ENCODE measurements at places on chromosomes 1 and 21.

DNA sequence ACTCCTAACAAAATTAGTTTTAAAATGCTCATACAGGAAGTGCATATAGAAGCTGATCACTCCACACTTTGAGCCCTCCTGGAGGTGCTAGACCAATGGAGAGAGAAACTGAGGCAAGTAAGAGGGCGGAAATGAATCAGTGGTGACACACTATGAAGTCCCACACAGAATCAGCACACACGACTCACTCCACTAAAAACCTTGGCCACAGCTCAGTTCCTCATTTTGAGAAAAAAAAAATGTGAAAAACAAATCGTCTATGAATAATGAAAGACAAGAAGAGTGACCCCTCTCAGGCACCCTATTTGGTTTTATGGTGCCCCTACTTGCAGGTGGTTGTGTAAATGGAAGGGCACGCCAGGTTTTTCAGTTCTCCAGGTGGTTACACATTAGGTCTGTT, 675.1 kb upstream of the BRINP3 start:
- DNase-seq: no peak

- no peak for DNase-seq
Measured at GRCh38 chr1:65508051-65508450, 87.6 kb downstream of the LEPR start.

- no peak for DNase-seq
Measured at GRCh38 chr1:61227857-61228550, 145.6 kb downstream of the NFIA start.

DNA sequence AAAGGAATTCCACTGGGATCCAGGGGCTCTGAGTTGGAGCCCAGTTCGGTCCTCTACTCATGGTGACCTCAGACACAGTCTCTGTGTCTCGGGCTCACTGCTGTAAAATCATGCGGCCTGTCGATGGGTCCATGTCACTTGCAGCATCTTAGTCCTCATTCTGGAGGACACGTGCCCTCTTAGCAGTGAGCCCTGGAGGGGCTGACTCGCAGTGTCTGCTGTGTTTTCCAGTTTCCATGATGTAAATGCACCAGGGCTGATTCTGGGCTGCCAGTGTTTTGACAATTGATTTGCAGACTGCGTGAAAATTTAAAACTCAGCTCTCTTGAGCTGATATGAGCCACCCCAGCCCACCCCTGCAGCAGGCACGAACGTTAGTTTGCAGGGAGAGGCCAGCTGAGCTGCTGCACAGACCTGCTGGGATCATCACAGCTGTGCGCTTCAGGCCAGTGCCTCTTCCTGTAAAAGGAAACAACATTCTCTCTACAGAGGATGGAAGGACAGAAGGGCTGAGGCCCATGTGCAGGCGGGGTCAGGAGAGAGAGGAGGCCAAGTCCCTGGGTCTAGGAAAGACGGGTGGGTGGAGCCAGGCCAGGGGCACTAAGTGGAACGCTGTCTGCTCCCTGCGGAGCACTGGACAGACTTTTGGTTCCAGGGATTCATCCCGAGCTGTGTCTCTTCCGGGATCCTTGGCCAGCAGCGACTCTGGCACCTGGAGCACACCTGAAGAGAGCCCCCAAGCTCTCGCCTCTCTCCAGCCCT, 42.6 kb downstream of the RSPH1 start:
- DNase-seq: no peak

DNA sequence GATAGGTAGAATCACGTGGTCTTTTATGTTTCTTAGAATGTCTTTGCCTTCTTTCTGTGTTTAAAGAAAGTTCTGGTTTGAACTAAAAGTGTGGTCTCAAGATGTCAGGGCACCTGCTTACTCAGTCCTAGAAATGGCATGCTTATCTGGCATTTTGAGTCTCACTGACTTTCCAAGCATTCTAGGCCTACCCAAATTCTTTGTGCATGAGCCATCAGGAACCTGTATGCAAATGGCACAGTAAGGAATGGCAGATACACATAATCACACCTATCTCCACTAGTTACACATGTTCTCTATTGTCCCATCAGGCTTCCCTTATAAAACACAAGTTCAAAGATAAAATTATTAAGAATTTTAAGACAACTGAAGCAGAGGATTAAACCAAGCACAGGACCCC, 29.5 kb upstream of the CLCA4 start:
- no peak for DNase-seq

- no peak for DNase-seq
Measured at GRCh38 chr1:22364326-22364650, 87.4 kb upstream of the ZBTB40 start.

GRCh38 chr1:151277249-151277648, 4.8 kb upstream of the ZNF687 start:
- no peak for DNase-seq

DNA sequence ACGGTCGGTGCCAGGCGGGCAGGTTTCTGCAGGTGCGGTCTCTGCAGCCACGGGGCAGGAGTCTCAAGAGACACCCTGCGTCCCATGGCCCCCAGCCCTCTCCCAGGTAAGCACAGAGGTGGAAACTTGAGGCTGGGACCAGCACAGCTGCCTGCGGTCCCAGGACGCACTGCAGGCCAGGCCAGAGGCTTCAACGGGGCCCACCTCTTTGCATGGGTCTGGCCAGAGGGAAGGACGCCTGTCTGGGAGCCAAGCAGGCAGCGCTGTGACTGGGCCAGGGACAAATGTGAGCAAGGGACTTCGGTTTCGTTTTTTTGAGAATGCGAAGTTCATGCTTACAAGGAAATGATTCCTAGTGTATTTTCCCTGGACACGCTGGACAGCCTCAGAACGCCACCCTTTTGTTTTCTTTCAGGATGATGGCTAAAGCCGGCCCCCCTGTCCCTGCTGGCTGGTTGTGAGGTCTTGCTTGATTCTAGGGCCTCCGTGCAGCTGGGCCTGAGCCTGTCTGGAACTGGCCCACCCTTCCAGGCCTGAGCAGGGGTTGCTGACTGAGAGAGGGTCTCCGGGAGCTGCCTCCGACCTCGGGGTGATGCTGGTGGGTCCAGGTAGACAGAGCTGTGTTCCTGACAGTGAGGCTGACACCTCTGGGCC, 38.3 kb downstream of the MORN1 start:
- no peak for DNase-seq

GRCh38 chr1:92949937-92950817, 11.1 kb downstream of the DIPK1A start:
- DNase-seq: no peak

GRCh38 chr1:71778940-71779339, 503.4 kb downstream of the NEGR1 start:
- DNase-seq: no peak

DNA sequence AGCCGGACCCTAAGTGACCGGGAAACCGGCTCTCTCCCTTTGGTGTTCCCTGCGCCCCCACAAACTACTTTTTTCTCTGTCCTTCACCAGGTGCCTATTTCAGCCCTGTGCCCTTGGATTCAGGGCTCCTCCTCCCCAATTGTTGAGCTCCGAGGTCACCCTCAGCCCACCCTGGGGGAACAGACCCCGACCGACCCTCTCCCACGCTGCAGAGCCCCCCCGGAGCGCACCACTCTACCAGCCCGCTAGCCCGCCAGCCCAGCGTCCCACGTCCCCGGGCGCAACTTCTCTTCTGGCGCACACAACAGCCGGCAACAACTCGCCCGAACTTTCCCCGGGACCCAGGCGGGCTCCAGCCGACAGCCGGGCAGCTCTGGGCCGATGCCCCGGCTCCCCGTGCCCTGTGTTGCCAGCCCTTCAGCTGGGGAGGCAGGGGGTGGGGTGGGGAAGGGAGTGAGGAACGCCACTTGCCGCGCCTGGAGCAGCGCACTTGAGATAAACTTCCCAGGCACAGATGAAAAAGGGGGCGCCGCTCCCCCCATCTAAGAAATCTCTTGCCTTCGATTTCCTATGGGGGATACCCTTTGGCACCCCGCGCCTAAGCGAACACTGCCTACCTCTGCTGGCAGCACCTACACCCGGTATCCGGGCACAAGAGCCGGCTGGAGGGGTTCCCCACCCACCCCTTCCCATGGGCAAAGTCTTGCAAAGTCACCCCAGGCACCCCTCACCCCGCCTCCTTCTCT, 997 bp downstream of the CASZ1 start:
- DNase-seq: no peak

- no peak for DNase-seq
Measured at GRCh38 chr1:213050745-213051126, 305 bp upstream of the RPS6KC1 start.

- DNase-seq: no peak
Measured at GRCh38 chr1:204450461-204451257, 39.0 kb upstream of the PPP1R15B start.

DNA sequence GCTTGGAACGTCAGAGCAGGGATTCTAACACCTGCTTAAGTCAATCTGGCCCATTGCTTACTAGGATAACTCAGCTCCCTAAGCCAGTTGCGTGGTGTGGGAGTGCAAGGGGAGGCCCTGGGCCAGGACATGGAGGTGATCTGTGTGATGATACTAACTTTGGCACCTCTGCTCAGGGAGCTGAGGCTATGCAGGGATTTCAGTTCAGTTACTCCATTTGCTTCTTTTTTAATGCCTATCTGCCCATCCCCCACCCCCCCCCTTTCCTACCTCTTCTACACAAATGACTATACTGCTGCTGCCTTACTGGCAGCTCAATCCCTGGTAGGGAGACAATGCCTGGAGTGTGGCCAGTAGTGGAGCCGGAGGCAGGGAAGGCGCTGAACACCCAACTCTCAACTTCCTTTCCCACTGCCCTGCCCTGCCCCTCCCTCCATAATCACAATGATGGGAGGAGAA, 19.5 kb downstream of the INKA2 start:
- no peak for DNase-seq

DNA sequence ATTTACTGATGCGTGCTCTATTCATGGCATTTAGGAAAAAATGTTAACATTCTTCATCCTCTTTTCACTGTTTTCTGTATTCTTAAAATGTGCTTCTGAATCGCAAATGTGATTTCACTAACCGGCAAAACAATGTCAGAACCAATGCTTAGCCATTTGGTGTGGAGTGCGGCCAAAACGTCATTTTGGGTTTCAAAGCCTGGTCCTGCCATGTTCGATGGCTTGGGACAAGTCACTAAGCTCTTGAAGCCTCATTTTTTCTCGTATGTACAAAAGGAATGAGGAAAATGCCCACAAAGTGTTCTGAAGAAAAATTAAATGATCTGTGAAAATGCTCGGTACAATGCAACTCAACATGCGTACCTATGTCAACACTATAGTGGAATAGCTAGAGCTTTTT, 175.3 kb downstream of the APP start:
- DNase-seq: no peak

GRCh38 chr1:229133151-229133550, 137.8 kb upstream of the RAB4A start:
- DNase-seq: no peak

- no peak for DNase-seq
Measured at GRCh38 chr1:67773462-67773861, 59.8 kb downstream of the GNG12 start.

GRCh38 chr1:225617479-225617878, 35.4 kb downstream of the ENAH start:
- no peak for DNase-seq

DNA sequence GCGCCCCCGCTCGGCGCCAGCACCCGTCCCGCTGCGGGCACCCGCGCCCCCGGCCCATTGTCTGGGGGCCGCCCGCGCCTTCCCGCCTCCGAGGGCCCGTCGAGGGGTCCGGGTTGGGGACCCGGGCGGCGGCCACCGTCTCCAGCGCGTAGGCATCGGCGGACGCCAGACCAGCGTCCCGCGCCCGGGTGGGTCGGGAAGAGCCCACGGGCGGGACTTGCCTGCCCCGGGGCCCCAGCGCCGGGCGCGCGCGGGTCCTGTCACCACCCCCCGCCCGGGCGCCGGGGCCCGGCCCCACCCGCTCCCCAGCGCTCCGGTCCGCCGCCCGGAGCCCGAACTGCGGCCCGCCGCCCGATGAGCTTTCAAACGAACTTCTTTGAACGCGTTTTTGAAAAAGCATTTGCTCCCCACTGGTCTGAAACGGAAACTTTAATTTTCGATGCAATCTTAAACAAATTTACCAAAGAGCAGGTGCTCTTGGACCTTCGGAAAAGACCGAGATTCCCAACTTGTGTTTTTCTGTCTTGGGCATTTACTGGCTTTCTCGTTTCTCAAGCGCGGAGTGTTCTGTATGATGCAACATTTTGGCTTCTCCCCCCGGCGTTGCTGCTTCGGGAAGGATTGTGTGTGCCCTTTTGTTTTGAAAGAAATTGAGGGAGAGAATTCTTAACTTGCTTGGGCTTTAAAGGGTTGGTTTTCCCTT, 615 bp downstream of the CLIC4 start:
- DNase-seq: no peak

DNA sequence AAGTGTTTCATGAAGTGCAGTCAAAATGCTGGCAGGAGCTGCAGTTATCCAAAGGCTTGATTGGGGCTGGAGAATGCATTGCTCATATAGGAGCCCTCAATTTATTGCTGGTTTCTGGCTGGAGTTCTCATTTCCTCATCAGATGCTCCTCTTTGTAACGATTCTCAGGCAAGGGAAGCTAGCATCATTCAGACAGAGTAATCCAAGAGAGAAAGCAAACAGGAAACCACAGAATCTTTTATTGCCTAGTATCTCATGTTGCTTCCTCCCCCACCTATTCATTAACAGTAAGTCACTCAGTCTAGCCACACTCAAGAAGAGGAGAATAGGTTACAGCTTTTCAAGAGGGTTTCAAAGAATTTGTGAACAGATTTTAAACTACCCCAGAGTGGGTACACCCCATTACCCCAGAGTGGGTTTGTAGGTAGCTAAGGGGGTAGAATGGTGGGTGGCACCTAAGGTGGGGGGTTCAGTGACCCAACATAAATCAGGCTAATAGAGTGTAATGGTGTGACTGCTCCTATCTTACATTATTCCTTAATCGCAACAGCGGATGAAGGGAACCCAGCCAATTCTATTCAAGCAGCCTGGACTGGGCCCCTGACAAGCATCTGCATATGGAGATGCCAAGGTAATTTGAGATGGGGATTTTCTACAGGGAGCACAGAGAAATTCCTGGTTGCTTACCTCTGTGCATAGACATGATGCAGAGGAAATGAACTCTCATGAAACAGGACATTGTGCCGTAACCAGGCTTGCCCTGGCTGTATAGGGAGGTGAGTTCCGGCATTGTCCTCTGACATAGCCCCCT, 67.1 kb downstream of the KCNJ15 start:
- no peak for DNase-seq

DNA sequence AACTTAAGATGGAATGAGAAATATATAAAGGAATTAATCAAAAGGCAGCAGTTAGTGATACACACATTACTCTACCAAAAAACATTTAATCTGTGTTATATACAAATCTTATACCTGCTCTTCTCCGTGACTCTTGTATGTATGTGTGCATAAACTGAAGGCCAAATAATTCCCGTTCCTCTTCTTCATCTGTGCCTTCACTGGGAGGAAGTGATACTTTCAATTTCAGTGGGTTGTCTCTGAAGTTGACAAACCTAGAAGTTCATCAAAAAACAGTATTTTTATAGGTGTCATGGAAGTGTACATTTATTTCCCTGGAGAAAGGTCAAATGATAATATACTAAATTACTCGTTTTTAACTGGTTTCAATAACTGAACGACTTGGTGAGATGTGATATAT, 19.3 kb downstream of the TRMT13 start:
- no peak for DNase-seq

GRCh38 chr1:156590326-156591180, 1.0 kb upstream of the NAXE start:
- no peak for DNase-seq

GRCh38 chr1:215475796-215476481, 91.2 kb upstream of the KCTD3 start:
- DNase-seq: no peak
